ENCODE measurements at places on chromosomes 1 and 21.

- DNase-seq = peak; percentile 31
Measured at GRCh38 chr1:23634840-23635651, 56.6 kb upstream of the RPL11 start.

GRCh38 chr1:7107109-7107830, 322.0 kb downstream of the CAMTA1 start:
- no peak for DNase-seq

DNA sequence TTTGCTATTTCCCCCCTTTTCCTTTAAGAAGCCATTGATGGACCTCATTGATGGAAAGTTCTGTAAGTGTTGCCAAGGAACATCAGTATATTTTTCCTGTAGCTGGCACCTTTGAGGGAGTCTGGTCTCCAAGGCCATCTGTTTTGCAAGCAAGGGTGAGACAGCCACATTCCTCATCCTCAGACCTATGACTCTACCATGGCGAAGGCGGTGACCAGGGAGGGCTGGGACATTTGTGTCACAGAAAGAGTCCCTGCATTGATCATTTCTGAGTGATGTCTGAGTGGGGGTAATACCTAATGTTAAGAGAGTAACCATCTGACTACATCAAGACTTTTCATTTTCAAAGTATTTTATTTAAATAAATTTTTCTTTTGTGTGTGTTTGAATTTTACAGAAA, 35.4 kb downstream of the KIAA0040 start:
- no peak for DNase-seq

GRCh38 chr1:69055194-69055593, 512.5 kb upstream of the LRRC7 start:
- no peak for DNase-seq

GRCh38 chr1:77994117-77994705, 10.5 kb upstream of the DNAJB4 start:
- no peak for DNase-seq

DNA sequence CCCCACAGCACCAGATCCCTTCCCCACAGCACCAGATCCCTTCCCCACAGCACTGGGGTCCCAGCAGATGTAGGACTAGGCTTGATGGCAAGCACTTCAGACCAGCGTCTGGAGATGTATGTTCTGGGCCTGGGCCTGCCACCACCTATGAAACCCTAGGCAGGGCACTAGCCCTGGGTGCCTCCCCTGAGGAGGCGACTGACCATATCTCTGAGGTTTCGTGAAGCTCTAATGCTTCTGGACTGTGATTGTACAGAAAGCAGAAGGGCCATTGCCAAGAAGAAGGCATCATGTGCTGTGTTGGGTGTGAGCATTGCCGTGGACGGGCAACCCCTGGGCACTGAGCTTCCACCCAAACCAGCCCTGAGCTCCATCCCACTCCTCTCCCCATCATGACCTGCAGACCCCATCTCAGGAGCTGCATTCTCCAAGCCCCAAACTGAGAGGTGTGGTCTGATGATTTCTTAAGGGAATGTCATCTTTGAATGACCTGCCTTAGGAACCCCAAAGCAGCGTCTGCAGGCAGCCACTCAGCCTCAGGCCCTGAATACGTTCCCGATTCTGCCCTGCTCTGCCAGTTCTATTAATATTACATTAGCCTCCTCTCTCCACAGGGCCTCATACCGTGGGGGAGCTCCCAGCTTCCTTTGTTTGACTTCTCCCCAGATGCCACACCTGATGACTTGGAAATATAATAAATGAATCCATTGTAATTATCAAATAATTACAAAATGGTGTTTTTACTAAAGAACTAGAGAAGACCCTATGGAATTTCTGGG, 163.4 kb downstream of the TRIM33 start:
- DNase-seq = no peak

Measured in stimulated activated CD4-positive, alpha-beta T cell treated with anti-CD3 and anti-CD28 coated beads, TNF-alpha, amount 100 ng/mL, for 24 hours (primary cell).